NAMALWA (cell line): ENCODE measurements at places on chromosomes 3 and 15.
A peak's percentile ranks its signal among the peaks of the same experiment; 100 is the strongest.

DNA sequence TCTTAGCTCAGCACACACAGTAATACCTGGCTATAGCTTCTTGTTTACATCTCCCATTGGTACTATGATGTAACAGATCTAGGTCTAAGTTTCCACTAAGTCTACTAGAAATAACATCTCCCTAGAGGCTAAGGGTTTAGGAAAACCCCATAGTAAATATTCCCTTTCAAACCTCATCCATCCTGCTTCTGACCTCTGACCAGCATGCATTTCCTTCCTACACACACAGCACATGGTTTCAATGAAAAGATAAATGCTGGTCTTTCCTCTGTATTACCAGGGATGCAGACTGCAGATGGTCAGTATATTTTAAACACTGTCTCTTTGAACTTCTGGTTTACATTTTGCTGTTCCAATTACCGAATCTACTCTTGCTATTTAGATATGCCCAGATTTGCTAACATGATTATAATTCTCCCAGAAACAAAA is 96.6 kb downstream of the EFL1 start:
- no peak for DNase-seq

- no peak for DNase-seq
These were observed 200.3 kb upstream of the PFN2 start for GRCh38 chr3:150170852-150171520.

DNA sequence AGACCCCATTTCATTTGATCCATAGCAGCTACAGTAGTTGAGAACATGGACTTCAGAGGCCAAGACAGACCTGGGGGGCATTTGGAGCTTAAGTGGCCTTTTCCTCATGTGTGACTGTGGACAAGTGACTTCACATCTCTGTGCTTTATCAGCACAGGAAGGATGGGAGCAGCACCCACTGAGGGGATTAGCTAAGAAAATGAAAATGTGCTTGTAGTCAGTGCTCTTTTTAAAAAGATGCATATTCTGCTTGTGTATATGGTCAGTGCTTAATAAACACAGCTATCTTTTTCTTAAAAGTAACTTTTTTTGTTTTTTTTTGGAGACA is 34.5 kb downstream of the SLC6A6 start:
- DNase-seq = no peak

DNA sequence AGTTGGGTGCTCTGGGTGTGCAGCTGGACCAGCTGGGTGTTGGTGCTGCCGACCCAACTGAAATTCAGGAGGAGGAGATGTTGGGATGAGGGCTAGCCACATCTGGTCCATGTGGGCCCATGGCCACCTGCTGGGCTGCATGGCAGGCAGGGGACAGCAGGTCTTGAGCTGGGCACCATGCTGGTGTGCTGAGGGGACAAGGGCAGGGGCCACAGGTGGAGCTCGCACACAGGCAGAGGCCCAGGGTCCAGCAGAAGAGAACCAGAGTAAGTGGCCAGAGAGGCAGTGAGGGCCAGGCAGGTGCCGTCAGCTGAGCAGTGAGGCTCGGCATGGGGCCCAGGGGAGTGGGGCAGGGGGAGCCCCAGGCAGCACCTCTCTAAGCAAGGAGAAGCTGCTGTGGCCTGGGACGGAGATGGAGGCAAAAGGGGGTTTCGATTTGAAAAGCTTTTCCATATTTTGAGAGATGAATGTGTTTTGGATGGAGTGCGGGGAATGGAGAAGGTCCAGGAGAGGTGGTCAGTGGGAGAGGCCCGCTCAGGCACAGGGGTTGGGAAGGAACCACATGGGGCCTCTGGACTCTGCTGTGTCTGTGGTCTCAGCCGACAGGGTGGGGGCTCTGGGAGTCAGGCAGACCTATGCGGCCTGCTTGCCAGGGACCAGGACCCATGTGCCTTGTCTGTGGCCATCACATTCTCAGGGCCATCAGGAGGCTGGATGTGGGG is 30.5 kb upstream of the PLXNA1 start:
- DNase-seq = no peak

GRCh38 chr15:80159811-80160569 is 7.2 kb downstream of the FAH start:
- DNase-seq = no peak

DNA sequence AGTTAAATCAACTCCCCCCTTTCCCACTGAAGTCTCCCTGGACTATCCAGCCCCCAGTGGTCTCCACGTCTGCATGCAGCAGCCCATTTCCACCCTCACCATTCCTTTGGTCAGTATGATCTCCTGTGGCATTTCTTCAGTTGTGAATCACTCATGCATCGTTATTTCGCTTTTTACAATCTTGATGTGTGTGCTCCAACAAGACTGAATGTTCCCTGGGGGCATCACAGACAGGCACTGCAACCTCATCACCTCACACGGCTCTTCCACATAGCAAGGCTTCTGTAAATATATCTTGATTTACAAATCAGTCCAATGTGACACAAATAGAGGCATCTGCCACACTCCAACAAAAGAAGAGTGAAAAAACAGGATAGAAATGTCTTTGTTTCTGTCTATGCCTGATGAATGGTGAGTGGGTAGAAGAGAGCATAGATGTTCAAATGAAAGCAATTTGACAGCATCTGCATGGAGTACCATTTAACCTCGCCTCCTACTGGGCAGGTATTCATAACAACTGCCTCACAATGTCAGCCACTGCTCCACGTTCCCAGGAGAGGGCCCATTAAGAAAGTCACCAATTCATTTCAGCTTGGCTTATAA is 5.2 kb downstream of the HEG1 start:
- DNase-seq = no peak

DNA sequence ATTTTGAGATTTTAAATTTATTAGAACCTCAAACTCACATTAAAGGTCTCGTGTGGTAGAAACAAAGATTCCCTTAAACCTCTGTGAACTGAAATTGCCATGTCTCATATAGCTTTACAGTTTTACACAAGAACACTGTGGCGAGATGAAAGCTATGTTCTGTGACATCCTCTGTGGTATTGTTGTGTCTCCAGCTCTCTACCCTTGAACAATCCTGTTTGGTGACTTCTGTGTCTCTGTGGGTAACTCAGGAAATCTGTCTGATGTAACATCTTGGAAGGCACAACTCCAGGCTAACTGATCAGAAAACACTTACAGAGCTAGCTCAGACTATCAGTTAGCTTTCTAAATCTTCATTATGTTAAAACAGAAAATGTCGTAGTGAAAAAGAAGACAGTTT is 318.8 kb upstream of the GBE1 start:
- DNase-seq = peak; percentile 3
